ENCODE measurements at places on chromosomes 1 and 21.

- DNase-seq = no peak
Measured at GRCh38 chr1:77498918-77499317, 183.5 kb downstream of the ZZZ3 start.

DNA sequence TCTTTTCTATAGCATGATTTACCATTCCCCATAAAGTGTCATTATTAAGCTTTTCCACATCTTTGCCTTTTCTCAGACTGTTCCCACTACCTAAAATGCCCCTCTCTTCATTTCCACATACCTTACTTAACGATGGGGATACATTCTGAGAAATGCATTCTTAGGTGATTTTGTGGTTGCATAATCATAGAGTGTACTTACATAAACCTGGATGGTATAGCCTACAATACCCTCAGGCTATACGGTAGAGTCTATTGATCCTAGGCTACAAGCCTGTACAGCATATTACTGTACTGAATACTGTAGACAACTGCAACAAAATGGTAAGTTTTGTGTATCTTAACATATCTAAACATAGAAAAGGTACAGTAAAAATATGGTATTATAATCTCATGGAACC, 54.8 kb upstream of the MUTYH start:
- DNase-seq = no peak

DNA sequence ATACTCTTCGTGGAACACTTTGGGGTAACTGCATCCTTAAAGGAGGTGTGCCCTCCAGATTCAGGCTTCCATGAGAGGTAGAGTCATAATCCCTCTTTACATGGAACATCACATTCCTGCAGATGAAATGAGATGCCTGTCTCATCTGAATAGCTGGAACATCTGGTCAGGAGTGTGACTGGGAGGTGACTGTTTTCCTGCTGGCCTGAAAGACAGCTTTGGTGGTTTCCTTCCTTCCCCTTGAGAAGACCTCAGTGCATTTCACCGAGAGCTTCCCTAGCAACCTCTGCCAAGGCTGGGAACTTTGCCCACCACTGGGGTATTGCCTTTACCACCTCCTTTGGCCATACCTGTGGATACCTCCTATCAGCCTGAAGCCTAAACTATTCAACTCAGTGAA, 46.7 kb upstream of the GUCA2A start:
- DNase-seq = no peak

DNA sequence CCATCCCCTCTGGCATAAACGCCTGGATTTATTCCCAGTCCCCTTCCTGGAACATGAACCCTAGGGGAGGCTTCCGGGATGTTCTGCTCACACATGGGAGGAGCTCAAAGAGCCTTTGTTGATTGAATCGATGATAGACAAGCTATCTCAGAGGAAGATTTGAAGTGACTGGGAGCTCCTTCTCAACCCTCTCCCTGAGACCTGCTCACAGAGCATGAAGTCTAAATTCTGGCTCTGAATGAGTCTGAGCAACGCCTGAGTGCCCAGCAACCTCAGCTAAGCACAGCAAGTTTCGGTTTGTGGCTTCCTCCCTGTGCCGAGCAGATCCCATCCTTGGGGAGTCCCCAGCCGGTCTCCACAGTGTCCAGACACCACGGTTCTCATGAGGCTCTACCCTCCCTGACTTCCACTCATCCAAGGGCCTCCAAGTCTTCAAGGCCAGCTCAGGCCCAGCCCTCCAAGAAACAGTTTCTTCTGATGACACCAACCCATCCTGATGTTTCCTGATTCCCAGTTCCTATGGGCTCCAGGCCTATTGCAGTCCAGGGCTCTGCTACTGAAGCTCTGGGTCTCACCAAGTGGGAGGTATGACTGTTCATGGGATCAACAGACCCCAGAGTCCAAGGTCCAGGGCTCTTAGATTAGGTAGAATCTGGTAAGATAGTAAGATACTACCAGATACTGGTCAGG, 190.8 kb downstream of the DYRK1A start:
- no peak for DNase-seq

DNA sequence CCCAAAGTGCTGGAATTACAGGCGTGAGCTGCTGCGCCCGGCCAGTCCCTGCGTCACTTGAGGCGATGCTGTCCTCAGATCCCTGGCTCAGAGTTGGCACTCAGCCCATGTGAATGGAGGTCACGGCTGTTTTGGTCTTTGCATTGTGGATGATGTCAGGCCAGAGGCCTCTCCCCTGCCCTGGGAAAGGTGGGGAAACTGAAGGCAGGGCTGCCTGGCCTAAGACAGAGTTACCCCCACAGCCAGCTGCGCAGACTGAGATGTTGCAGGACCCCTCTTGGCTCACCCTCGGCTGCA, 821 bp downstream of the MASP2 start:
- no peak for DNase-seq

DNA sequence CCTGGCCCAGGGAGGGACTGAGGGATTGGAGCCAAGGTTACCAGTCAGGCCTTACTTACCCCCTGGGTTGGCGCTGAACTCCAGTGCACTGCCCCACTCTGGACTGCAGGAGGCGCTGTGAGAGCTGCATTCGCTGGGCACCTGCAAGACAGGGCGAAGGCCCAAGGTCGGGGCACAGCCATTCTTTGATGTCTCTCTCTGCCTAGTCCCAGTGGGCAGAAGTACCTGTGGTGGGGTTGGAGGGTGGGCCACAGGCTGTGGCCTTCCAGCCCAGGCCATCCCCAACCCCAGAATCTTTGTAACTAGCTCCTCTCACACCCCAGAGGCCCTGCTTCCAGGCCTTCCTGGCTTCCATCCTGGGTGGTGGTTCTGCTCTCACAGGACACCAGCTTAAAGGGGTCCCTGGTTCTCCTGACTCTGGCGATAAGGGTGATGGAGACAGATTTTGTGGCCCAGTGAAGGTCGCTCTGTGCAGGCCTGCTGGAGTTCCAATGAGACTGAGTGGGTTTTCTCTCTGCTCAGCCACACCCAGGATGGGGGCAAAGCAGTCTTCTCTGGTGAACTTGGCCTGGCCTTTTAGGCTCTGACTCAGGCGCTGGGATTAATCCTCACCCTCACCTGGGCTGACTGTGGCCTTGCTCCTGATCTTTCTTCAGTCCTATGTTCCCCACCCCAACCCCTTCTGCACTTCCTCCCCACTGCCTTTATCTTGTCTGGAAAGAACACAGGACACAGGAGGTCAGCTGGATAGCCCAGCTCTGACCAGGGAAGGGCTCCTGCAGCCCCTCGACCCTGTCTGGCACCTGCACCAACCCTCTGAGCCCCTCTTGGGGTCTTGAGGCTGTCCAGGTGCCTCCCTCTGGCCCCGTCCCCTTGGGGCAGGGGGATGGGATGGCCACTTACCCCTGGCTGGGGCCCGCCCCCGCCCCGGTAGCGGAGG, 954 bp downstream of the MYOG start:
- DNase-seq = no peak

GRCh38 chr1:119108988-119109387, 31.5 kb downstream of the WARS2 start:
- DNase-seq = no peak

DNA sequence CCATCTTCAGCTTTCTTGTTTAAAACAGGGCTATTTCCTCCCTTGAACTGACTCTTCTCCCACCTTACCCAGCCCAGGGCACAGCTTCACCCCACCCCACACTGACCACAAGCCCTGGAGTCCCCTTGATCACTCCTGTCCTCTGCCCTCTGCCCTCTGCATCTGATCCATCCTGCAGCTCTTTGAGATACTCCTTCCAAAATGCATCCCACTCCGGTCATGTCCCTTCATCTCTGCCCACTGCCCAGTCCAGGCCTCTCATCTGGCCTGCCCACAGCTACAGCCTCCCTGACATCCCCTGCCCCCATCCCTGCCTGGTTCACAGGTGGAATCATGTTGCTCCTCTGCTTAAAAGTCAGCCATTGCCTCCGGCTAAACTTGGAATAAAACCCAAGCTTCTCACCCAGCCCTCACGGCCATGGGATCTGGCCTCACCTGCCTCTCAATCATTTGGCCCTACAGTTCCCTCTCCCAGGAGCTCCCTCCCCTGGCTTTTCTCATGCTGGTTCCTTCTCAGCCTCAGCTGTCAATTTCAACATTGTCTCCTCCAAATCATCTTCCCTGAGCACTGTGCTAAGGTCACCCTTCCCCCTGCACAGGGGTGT, 202.0 kb downstream of the MATN1 start:
- no peak for DNase-seq

GRCh38 chr21:38496224-38496623, 2.1 kb downstream of the ERG start:
- no peak for DNase-seq

GRCh38 chr1:160402001-160402795, 1.8 kb downstream of the VANGL2 start:
- DNase-seq = no peak

GRCh38 chr21:38126666-38127303, 130.0 kb upstream of the KCNJ15 start:
- DNase-seq = no peak

- no peak for DNase-seq
Measured at GRCh38 chr21:41411449-41412089, 14.5 kb upstream of the MX1 start.

DNA sequence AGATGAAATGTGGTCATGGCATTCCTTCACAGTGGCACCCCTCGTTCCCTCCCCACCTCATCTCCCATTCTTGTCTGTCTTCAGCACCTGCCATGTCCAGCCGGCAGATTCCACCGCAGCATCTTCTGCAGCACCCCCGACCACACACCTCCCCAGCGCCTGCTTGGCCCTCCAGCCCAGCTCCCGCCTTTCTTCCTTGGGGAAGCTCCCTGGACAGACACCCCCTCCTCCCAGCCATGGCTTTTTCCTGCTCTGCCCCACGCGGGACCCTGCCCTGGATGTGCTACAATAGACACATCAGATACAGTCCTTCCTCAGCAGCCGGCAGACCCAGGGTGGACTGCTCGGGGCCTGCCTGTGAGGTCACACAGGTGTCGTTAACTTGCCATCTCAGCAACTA, 67.1 kb upstream of the FAM3B start:
- DNase-seq = no peak

GRCh38 chr1:182170891-182171461, 109.5 kb upstream of the ZNF648 start:
- DNase-seq = no peak

DNA sequence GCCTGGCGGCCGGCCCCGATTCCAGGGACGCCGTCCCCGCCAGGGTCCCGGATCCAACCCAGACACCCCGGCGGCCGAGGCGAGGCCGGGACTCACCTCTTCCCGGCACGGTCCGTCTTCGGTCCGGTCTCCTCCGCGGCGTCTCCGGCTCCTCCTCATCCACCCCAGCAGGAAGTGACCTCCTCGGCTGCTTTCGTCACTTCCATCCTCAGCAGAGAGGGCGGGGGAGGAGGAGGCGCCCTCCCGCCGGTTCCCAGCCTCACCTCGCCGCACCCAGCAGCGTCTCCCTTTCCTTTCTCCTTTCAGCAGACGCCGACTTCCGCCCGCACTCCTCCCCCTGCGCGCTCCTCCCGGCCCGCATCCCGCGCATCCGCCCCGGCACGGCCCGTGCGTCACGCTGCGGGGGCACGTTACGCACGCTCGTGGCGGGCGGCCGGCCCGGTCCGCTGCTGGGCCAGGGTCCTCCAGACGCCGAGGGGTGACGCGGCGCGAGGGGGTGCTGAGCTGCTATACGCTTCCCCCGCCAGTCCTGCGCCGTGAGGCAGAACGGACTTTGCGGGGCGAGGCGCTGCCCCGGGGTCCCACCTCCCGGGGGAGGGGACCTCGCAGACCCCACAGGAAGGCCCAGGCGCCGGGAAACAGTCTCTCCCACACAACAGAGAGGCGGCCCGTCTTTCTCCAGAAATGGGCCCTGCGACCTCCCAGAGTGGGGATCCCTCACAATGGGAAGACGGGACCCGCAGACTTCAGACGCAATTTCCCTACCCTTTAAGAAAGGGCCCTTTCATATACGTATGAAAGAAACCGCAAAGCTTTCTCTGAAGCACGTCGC, at the start of gene ETV3:
Gene ETV3, minus strand, starts transcription at position 176 of the 832 bp plus-strand sequence. CDS start 2,043 bp downstream, outside the sequence.
- peak; percentile 64 for DNase-seq

DNA sequence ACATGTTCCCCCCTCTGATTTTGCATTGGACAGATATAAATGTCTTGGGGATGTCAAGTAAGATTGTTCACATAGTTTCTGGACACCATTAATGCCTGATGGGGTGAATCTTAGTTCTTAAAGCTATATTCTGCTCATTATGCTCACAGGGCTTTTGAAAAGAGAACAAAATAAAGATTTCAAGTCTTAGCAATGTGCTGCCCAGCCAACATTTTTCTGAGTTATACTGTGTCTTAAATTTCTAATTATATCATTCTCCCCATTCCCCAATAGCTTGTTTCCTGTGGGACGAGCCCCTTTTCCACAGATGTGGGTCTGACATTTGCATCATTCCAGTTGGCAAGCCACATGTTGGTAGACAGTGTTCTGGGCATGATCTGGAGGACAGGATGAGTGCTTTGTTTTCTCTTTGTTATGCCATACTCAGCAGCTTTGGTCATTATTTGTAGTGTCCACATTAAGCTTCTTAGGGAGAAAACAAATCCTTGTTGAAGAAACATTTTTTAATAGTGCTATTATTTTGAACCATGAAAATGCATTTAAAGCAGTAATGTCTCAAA, 32.8 kb downstream of the MTARC1 start:
- DNase-seq = no peak

GRCh38 chr1:6971699-6972098, 186.4 kb downstream of the CAMTA1 start:
- DNase-seq = no peak

DNA sequence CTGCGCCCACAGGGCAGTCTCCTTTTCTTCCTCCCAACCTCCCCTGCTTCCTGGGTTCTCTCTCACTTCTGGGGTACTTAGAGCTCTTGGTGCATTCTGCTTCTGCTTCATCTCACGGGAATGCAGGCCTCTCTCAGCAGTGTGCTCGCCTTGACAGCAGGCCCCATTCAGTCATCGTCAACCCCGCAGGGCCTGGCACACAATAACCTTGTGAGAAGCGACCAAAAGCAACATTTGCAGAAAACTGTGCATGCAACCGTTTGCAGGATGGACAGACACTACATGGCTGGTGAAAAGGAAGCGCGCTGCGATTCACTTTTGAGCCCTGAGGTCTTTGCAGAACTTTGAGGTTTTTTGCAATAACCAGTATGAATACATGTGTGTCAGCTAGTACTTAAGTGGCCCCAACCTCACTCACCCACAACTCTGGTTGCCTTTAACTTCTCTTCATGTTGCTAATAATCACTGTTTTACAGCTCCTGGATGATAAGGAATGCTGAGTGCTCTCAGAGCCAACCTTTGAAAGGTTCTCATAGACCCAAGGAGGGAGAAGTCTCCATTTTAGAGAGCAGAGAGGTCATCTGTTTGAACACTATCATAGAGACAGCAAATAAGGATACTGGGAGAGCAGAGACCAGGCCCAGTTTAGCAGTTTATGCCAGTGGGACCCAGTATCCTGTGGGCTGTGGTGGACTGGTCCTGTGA, 2.5 kb upstream of the CD160 start:
- no peak for DNase-seq

- DNase-seq = no peak
Measured at GRCh38 chr21:36507397-36508018, 27.6 kb upstream of the CLDN14 start.

DNA sequence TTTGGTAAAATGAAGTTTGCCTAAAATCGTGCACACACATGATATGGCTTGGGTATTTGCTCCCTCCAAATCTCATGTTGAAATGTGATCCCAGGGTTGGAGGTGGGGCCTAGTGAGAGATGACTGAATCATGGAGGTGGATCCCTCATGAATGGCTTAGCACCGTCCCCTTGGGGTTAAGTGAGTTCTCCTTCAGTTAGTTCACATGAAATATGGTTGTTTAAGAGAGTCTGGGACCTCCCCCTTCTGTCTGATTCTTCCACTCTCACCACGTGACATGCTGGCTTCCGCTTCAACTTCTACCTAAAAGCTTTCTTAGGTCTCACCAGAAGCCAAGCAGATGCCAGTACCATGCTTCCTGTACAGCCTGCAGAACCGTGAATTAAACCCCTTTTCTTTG, 58.4 kb downstream of the SIPA1L2 start:
- DNase-seq = no peak

- DNase-seq = no peak
Measured at GRCh38 chr1:113780374-113781146, 21.3 kb upstream of the PHTF1 start.
